Activated CD4-positive, alpha-beta T cell treated with anti-CD3 and anti-CD28 coated beads for 1 hour (primary cell): ENCODE measurements at places on chromosomes 4 and X.

DNA sequence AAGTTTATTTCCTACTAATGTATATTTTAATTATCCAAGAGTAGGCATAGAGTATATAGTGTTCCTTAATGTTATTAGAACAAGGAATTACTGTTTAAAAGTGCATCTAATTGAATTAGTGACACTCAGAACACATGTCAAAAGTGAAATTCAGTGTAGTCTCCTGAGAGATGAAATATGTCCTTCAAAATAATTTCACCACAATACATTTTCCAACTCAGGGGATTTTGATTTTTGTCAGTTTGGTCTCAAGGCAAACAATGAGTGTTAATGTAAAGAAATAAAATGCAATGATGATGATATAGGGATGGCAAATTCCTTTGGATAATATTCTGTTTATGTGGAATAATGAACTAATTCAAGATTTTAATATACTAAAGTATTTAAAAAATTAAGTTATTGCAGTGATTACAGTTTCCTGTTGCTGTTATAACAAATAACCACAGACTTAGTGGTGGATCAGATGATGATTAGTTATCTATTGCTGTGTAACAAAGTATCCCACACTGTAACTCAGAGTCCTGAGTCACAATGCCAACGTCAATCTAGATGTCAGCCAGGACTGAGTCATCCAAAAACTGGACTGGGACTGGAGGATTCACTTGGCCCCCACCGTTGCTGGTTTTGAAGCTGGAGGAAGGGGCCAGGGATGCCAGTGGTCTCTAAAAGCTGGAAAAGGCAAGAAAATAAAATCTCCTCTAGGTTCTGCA is 148.0 kb upstream of the SLC7A11 start:
- no peak for DNase-seq

- DNase-seq: no peak
These were observed 94.6 kb downstream of the LIMCH1 start for GRCh38 chr4:41632481-41633073.

DNA sequence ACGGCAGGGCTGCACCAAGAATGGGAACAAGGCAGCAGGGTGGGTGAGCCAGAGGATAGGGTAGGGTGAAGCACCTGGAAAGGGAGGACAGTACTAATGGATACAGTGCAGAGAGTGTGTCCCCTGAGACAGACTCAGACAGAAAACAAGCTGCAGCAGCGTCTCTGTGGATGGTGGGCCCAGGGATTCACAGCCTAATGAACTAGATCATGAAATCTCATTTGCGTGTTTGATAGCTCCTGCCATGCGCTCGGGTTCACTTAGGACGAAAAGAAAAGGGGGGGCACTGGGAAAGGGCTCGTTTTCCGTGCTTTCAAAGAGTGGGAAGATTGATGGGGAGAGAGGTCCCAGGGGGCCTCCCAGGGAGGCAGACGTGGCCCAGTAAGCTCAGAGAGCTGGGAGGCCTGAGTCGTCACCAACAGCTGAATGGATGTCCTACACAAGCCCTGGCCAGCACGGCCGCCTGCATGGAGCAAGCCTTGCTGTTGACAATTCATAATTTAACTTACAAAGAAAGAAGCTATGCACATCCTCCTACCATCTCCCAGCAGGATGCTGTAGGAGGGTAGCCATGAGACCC is 446.9 kb downstream of the BCOR start:
- DNase-seq: no peak

GRCh38 chrX:37922928-37923327 is 75.6 kb upstream of the DYNLT3 start:
- DNase-seq: no peak

DNA sequence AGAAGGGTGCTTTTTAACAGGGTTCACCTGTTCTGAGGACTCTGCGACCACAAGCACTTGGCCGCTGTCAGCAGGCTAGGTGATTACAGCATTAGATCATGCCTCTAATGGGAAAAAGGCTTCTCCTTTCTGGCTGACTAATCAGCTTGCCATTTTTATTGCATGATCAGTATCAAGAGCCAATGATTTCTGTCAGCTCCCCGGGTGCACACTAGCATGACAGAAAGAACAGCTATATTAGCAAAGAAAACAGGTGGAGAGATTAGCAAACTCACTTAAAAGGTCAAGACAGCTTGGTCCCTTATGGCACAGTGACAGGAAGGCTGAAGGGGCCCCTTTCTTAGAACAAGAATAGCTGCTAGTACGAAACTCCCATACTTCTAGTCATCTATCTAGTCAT is 170.0 kb downstream of the SMIM20 start:
- DNase-seq: no peak

GRCh38 chr4:8227771-8228318 is 28.8 kb downstream of the SH3TC1 start:
- DNase-seq: no peak
